Activated T-cell treated with anti-CD3 and anti-CD28 coated beads for 4 hours (primary cell): ENCODE measurements at places on chromosomes 1 and 21.

GRCh38 chr21:31299291-31300147, 44.5 kb downstream of the TIAM1 start:
- DNase-seq = no peak

DNA sequence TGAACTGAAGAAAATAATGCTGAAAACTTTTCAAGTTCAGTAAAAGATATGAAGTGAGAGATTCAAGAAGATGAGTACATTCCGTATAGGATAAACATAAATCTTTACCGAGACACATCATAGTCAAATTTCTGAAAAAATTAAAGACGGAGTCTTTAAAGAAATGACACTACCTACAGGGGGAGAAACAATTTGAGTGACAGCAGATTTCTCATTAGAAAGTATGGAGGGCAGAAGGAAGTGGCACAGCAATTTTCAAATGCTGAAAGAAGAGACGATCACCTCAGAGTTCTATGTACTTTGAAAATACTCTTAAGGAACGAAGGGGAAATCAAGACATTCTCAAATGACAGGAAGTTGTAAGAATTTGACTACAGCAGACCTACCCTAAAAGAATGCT, 271.2 kb downstream of the ZP4 start:
- DNase-seq = no peak

GRCh38 chr1:235018720-235019444, 109.8 kb downstream of the TOMM20 start:
- DNase-seq = no peak

- DNase-seq = no peak
Observed at GRCh38 chr1:94247138-94248094, 10.0 kb upstream of the ARHGAP29 start.

GRCh38 chr1:1302006-1302430, 5.7 kb downstream of the ACAP3 start:
- no peak for DNase-seq

DNA sequence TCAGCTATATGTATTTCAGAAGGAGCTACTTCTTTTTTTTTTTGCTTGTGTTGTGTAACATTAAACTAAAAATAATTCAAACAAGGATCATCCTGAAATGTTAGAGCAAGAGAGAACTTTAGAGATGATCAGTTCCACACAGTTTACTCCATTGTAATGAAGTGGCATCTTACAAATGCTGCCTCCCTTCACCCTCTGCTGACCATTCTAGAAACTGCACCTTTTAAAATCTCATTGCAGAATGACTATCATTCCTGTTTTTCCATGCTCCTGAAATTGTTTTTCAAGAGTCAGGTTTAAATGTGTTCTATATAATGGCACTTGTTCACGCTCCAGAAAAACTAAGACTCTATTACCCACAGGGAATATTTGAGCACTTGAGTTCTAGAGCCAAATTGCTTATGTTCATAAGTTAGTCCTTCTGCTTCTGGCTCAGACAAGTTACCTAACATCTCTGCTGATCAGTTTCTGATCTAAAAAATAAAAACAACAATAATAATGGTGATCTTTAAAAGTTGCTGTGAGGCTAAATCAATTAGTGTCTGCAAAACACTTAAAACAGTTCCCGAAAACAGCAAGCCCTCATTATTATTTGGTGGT, 21.5 kb upstream of the SLC44A5 start:
- no peak for DNase-seq

- no peak for DNase-seq
Observed at GRCh38 chr1:164569866-164570265, 10.9 kb downstream of the PBX1 start.

GRCh38 chr1:52168373-52169080, 26.6 kb downstream of the ZFYVE9 start:
- DNase-seq = no peak

- DNase-seq = no peak
Observed at GRCh38 chr1:8539683-8540082, 221.8 kb downstream of the SLC45A1 start.

DNA sequence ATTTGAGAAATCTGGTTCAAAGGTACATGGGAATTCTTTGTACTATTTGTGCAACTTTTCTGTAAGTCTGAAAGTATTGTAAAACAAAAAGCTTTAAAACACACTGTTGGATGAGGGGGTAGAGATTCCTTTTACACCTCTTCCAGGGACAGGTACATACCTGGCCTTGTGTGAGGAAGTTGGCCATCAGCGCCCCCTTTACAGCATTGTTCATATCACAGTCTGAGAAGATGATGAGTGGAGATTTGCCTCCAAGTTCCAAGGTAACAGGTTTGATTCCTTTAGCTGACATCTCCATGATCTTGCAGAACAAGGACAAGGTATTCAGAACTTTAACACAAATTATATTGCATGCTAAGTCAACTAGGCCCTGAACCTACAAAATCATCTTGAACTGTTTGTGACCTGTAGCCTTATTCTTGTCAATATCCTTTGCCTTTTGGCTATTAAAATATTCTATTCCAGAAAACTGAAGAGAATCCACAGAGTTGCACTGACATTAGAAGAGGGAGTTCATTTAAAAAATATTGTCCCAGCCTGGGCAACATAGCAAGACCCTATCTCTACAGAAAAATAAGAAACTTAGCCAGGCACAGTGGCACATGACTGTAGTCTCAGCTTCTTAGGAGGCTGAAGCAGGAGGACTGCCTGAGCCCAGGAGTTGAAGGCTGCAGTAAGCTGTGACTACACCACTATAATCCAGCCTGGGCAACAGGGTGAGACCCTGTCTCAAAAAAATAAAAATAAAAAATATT, 18.9 kb downstream of the ALDH9A1 start:
- no peak for DNase-seq

DNA sequence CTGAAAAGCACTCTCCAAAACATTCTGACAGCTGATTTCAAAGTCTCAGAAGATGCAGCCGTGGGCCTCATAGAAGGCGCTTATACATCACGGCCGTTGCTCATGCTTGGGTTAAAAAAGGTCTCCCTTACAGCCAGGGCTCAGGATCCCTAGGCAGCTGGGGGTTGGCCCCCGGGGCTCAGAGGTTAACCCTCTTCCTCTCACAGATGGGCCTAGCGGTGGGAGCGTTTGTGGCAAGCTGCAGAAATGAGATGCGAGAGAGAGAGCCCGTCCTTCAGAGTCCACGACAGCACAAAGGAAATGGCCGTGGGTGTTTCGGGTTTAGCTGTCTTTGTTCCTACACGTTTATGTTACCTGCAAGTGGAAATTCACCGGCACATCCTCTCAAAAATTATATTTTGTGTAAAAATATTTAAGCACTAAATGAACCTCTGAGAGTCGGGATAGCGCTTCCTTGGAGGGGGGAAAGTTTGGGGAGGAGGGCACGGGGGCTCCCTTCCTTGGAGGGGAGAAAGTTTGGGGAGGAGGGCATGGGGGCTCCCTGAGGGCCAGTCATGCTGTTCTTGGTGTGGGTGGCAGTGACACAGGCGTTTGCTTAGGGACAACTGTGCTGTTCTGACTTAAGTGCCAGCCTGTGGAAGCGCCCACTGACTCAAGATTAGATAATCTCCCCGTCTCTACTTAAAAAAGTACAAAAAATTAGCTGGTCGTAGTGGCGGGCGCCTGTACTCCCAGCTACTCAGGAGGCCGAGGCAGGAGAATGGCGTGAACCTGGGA, 20.5 kb upstream of the PRDM15 start:
- DNase-seq = peak; percentile 19

- no peak for DNase-seq
Observed at GRCh38 chr1:111656086-111657017, 36.8 kb downstream of the RAP1A start.

DNA sequence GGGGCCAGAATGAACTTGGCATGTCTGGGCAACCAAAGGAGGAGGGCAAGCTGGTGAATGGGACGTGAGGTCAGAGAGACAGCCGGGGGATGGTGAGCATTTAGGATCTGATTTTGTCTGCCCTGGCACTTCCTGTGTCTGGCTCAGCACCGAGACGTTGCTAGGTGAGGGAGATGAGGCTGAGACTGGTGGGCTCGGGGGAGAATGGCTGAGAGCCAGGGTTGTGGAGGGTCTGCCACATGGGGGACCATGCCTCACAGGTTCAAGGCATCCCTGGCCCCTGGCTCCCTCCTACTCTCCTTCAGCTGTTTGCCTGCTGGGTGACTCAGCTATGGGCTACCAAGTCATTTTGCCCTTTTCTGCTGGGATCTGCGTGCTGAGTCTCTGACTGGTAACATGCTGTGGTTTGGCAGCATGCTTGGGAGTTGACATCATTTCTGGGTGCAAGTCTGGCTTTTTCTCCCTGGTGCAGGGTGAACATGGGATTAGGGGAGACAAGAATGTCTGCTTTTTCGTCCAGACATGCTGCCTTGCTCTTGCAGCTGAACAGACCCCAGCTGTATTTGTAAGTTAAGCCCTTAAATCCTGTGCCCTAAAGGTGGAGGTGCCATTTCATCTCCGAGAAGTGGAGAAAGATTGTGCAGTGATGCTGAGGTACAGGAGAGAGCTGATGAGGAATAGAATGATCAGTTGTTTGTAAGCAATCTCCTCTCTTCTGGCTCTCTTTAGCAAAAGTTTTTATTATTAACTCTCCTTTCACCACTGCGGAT, 17.6 kb downstream of the GALNT2 start:
- peak; percentile 17 for DNase-seq

DNA sequence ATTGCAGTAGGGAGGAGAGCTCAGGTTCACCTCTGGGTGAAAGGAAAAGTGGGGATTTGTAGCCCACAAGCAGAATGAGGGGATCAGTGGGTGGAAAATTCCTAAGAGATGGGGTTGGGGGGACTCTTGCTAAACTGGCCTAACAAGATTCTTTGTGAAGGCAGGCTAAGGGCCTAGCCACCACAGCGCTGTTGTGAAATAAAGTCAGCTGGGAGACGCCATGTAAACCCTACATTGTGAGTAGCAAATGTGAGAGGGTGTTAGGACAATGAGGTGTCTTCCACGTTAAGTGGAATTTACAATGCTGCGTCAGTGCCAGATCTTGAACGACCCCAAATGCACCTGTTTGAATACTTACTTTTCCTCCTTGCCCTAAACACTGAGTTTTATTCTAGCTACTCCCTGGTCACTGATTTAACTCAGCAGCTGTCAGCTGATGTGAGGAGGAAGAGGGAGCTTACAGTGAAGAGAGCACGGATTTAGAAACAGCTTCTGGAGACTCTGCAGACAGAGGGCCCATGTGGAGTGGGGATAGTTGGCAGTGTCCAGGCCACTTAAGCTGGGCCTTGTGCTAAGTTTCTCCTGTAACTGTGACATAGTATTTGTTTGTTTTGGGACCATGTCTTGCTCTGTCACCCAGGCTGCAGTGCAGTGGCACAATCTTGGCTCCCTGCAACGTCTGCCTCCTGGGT, 17.3 kb downstream of the PDPN start:
- DNase-seq = no peak

DNA sequence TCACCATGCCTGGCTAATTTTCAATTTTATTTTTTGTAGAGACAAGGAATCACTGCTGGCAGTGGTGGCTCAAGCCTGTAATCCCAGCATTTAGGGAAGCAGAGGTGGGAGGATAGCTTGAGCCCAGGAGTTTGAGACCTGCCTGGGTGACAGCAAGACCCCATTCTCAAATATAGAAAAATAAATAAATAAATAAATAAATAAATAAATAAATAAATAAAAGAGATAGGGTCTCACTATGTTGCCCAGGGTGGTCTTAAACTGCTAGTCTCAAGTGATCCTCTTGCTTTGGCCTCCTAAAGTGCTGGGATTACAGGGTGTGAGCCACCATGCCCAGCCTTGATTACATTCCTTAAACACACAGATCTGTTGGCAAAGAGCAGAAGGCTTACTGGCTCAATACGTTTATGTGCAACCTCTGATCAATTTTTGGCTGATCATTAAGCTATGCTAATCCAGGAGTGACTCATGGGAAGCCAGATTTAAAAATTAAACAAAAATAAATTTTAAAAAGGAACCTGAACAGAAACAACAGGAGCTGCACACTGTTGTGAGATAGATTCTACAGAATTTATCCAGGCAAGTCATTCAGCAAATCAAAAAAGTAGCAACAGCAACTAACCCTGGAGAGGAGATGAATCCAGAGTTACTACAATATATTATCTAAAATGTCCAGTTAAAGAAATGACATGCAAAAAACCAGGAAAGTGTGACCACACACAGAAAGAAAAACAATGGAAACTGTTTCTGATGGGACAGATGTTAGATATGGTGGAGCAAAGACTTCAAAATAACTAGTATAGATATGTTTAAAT, 79.4 kb downstream of the RPE65 start:
- DNase-seq = no peak
